Right atrium auricular region (tissue), 2 donors: ENCODE measurements at places on chromosomes 5 and 9. TPM values are rescaled to one million over a fixed set of nuclear protein-coding genes. Genes with fewer than 3 reads are reported as not detected.

DNA sequence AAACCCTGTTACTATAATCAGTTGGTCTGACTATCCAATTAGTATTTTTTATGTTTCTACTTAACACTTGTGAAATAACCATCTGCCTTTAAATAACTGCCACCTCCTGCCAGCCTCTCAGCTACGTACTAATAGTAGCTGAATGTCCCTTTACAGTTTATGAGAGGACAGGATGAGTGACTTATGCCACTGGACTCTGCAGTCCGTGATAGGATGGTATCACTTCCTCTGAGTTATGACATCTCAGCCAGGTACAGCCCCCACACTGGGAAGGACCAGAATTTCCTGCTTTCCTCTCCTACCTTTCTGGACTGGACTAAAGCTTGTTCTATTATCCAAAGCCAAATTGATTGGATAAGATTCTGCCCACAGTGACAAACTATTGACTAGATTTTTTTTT, 102.9 kb downstream of the ZFAND5 start:
- no peak for DNase-seq

DNA sequence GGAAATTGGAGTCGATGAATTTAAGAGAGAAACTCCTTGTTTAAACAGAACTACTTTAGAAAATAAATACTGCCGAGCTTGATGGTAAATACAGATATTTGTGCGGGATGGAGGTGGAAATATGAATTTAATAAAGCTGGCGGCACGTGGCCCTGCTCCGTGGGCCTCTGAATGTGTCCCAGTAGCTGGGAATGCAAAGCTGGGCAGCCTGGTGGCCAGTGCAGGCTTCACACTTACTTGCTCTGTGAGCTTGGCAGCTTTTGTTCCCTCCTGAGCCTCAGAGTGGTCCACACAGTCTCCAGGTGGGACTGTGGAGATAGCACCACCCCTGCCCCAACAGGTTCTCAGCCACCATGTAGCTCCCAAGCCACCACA, 45.9 kb downstream of the BARX1 start:
- no peak for DNase-seq

DNA sequence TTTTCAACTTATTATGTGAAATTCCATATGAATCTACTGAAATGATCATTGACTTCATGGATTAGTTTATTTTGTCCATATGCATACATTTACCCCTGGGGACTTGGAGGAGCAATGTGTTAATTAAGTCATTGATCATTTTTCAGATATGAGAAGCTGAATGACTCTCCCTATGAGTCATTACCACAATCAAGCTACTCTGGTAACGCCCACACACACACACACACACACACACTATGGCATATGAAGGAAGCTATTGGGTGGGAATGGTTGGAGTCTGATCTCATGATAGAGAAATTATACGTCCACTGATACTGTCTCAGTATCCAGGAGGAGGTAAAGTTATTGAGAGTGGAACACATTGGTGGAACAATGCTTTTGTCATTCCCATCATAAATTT, 528.9 kb downstream of the AGTPBP1 start:
- DNase-seq = no peak

DNA sequence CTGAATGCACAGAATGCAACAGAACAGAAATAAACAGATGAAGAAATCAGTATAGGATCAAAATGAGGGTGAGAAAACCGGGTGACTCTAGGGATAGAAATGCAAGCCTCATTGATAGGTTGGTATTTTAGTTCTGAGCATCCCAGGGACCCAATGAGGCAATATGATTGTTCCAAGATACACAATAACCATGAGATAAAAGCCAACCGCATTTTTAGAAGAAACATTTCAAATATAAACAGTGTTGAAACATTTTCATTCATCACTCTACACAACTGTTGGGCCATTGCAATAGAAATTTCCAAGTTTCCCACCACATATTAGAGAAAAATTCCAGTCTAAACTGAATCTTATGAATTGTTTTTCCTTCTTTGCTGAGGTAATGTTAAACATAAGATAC, 452.3 kb upstream of the PTGER4 start:
- DNase-seq = no peak

DNA sequence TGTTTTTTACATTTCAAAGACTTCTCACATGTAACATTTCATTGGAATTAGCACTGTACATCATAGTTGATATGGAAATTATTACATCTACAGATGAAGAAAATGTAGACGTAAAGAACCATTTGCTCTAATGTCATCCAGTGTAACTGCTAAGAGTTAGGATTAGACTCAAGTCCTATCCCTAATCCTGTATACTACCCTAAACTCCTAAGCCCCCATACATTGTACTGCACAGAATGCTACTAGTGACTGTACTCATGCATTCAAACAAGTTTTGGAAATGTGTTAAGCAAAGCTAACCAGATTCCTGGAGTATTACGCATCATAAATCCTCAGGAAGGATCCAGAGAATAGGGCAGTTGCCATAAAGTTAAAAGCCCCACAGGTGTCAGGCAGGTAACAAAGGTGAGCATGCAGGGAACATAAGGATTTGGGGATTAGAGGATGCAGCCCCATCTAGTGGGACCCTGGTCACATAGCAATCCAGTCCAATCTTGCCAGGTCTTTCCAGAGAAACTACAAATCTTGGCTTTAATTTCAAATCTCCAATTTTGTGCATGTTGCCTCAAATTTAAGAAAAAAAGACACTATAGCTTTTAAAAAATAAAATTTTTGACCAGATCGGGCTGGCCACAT, 32.0 kb downstream of the HAVCR1 start:
- DNase-seq = no peak

- no peak for DNase-seq
These were observed 278.3 kb upstream of the RFX3 start for GRCh38 chr9:3804103-3804502.

DNA sequence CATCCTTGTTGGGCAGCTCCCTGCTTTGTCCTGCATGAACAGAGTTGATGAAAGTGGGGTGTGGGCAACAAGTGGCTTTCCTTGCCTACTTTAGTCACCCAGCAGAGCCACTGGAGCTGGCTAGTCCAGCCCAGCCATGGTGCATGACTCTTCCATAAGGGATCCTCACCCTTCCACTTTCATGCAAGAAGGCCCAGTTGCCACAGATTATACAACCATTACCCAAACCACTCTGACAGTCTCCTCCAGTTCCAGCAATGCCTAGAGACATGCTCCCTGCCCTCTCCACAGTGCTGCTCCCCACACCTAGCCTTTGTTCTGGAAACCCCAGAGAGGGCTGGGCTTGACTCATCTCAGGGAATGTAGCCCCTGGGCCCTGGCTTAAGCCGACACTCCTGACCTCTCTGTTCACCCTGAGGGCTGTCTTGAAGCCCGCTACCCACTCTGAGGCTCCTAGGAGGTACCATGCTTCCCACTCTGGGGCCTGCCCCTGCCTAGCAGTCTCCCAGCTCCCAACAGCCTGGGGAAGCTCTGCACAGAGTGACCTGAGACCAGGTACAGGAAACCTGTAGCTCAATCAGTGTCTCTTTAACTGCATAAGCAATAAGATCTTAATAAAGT, 3.9 kb downstream of the SLC35A4 start:
- DNase-seq = no peak

- no peak for DNase-seq
These were observed 668 bp downstream of the RANBP3L start for GRCh38 chr5:36300927-36301540.

DNA sequence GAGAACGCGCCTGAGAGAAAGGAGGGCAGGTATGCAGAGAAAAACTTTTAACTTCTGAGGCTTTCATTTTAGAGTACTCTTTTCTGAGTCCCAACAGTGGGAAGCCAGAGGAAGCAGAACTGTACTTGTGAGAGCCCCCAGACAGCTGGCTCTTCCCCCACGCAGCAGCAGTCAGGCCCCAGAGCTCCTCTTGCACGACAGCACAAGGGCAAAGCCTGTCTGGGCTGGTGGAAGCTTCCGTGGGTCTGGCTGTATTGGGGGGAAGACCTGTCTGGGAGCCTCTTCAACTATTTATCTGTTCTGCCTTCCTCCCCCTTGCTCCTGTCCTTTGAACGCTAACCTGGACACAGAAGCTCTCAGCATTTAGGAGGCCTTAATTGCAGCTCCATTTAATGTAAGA, 68.2 kb downstream of the THBS4 start:
- no peak for DNase-seq

- no peak for DNase-seq
These were observed 40.3 kb upstream of the SARDH start for GRCh38 chr9:133778336-133779013.

- no peak for DNase-seq
These were observed 491.0 kb upstream of the C9orf72 start for GRCh38 chr9:28064241-28064815.

DNA sequence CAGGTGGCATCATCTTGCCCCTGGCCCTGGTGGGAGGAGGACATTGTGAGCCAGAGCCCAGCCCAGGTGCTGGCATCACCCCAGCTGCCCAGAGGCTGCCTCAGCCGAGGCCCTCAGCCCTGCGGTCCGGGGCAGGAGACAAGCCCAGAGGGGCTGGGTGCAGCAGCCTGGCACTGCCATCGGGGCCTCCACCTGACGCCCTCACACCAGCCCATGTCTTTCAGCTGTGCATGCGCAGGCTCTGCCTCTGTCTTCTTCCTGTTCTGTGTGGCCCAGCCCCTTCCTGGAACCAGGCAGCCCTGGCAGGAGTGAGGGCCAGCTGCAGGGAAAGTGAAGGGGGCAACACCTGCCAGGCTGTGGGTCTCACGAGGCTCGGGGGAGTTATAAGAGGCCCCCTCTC, 4.8 kb upstream of the CEL start:
- no peak for DNase-seq

DNA sequence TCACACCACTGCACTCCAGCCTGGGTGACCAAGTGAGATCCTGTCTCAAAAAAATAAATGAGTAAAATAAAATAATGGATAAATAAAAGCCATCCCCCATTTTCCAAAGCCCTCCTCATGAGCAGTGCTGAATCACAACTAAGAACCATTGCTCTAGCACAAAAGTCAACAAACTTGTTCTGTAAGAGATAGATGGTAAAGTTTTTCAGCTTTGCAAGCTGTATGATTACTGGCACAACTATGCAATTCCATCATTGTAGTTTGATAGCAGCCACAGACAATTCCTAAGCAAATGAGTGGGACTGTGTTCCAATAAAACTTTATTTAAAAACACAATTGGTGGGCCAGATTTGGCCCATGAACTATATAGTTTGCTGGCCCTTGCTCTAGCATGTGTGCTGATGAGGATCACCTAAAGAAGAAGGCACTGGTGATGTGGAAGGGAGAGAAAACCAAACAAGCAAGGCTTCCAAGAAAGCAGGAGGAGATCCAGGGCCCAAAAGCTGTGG, 64.6 kb downstream of the NEURL1B start:
- no peak for DNase-seq

DNA sequence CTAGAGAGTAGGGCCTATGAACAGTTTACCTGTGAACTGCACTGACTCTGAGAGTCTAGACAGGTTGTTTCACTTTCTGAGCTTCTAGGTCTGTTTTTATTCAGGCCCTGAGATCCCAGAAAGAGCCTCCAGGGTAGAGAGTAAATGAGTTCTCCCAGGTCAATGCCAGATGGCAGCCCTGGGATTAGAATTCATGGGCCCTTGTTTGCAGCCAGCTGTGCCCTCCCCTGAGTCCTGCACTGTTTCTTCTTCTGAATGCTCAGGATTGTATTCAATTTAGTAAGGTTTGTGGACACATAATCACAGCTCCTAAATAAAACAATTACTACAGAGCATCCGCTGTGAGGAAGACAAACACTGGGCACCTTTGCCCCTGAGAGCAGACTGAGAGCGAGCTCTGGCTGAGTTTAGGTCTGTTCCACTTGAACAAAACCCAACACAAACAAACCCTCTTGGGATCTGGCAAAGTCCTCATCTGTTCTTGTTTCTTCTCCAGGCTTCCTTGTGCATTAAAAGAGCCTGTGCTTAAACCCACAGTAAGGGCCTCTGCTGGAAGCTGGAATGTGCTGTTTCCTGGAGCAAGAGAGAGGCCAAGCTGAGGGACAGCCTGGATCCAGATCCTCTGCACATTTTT, 29.9 kb downstream of the FAM219A start:
- DNase-seq = no peak

GRCh38 chr9:120284821-120285220, 295.1 kb downstream of the CDK5RAP2 start:
- DNase-seq = no peak

GRCh38 chr9:88767504-88767790, 223.8 kb upstream of the S1PR3 start:
- DNase-seq = no peak

- no peak for DNase-seq
These were observed 170.0 kb downstream of the CCDC171 start for GRCh38 chr9:15722888-15723287.

- peak; percentile 77 for DNase-seq
These were observed 5.1 kb upstream of the CAST start for GRCh38 chr5:96657068-96657467.

DNA sequence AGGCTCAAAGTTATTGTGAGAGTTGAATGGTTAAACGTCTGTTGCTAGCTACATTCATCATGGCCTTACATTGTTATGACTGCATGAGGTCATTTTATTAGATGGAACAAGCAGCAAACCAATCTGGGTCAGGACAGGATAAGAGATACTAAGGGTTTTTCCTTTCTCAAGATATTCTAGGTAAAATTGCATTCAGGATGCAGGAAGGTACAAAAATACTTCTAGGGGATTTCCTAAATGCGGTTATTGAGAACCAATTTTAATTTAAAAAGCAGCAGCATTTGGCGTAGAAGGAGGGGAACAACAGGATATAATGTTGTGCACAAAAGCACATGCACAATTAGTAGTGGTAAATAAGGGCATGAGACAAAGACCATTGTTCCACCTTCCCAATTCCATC, 39.2 kb upstream of the LURAP1L start:
- DNase-seq = no peak

- DNase-seq = no peak
These were observed 20.2 kb upstream of the SUB1 start for GRCh38 chr5:32565145-32565544.

DNA sequence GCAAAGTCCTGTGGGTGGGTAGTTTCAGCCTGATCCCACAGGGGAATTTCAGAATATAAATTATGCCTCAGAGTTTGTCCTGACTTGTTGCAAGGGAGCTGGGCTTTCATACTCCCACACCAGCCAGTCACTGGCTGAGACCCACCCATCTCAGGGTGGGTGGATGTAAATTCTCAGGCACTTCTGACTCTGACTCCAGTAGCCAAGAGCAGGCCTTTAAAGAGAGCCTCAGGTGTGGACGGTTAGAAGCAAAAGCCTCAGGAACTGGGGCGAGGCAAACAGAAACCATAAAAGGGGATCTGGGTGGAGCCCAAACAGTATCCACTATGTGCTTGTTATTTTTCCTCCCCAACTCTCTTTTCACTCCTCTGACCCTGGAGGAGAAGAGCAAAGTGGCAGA, 28.6 kb upstream of the FBXW11 start:
- DNase-seq = no peak

GRCh38 chr5:76524868-76525267, 98.3 kb downstream of the F2RL2 start:
- no peak for DNase-seq

Gene GRXCR2
- total RNA-seq = 0.24 TPM

Gene LHX3
- 0.16 TPM for total RNA-seq

Gene PCDHGB6
- total RNA-seq = 7.1 TPM

Gene PTGR1
- 23.9 TPM for total RNA-seq

Gene TLE1
- total RNA-seq = 17.1 TPM

Gene PDE8B
- 22.2 TPM for total RNA-seq
